SJCRH30 (cell line): ENCODE measurements at places on chromosomes 1 and 21.

- DNase-seq = no peak
Measured at GRCh38 chr21:43370888-43371570, 55.9 kb downstream of the SIK1 start.

DNA sequence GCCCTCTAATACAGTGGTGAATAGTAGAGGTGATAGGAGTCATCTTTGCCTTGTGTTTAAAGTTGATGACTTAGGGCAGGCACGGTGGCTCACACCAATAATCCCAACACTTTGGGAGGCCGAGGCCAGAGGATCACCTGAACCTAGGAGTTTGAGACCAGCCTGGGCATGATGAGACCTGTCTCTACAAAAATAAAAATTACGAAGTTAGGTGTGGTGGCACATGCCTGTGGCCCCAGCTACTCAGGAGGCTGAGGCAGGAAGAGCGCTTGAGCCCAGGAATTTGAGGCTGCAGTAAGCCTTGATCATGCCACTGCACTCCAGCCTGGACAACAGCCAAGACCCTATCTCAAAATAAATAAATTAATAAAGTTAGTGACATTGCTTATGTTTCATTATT, 26.6 kb downstream of the CAPZA1 start:
- no peak for DNase-seq

GRCh38 chr1:222009105-222009730, 267.3 kb upstream of the DUSP10 start:
- peak; percentile 41 for DNase-seq

GRCh38 chr1:155081472-155082300, 3.0 kb downstream of the EFNA3 start:
- no peak for DNase-seq

DNA sequence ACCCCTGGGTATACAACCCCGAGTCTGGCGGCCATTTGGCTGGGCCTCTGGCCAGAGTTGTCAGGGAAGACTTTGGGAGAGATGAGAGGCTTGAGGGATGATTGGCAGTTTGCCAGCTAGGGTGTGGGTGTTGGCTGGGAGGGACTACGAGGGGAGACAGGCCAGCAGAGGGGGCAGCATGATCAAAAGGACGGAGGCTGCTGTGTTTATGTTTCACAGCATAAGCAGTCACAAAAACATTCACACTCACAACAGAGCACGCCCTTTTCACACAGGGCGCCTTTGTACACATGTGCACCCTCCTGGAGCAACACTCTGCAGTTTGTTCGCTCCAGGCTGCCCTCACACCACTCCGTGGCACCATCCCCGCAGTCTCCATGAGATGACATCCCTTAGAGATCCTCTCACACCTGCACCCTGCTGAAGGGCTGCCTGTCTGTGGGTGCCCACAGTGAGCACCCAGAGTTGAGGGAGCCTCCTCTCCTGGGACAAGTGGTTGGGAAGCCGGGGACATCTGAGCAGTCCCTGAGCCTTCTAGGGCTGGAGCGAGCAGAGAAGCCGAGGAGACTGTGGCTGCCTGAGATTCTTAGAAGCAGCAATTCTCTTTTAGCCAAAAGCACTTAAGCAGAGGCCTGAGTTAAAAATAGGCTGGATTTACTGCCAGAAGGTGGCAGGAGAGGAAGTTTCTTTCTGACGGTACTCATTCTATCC, 15.4 kb downstream of the EFNA3 start:
- DNase-seq = peak; percentile 82

- DNase-seq = no peak
Measured at GRCh38 chr1:41920658-41921057, 1.9 kb upstream of the HIVEP3 start.

- no peak for DNase-seq
Measured at GRCh38 chr1:96865731-96866685, 144.4 kb downstream of the PTBP2 start.

DNA sequence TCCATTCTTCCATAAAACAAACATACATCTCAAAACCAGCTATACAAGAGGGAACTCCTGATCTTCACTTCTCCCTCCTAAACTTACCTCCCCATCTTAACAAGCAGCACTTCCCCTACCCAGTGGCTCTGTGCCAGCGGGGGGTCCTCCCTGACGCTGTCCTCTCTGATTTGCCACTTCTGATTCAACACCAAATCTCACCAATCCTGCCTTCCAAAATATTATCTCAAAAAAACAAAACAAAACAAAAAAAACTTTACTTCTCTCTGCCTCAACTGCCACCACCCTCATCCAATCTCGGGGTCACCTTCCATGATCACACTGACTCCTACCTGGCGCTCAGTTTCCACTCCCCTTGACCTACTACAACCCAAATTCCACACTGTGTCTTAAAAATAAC, 72.8 kb downstream of the SLC45A1 start:
- DNase-seq = no peak

- DNase-seq = no peak
Measured at GRCh38 chr1:4965346-4966075, 311.1 kb downstream of the AJAP1 start.

- DNase-seq = no peak
Measured at GRCh38 chr1:226302731-226303130, 6.2 kb downstream of the LIN9 start.

DNA sequence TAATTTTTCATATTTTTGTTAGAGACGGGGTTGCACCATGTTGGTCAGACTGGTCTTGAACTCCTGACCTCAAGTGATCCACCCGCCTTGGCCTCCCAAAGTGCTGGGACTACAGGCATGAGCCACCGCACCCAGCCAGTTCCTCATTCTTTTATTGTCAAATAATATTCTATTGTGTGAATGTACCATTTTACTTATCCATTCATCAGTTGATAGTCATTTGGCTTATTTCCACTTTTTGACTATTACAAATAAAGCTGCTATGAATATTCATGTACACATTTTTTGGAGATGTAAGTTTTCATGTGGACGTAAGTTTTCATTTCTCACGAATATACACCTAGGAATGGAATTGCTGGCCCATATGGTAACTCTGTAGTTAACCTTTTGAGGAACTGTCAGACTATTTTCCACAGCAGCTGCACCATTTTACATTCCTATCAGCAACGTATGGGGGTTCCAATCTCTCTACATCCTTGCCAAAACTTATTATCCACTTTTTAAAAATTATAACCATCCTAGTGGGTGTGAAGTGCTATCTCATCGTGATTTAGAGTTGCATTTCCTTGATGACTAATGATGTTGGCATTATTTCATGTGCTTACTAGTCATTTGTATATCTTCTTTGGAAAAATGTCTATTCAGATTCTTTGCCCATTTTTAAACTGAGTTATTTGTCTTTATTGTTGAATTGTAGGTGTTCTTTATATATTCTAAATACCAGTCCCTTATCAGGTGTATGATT, 12.7 kb downstream of the PACC1 start:
- DNase-seq = no peak

GRCh38 chr1:12202577-12202976, 27.3 kb upstream of the VPS13D start:
- no peak for DNase-seq

GRCh38 chr1:72777918-72778317, 495.6 kb upstream of the NEGR1 start:
- no peak for DNase-seq

DNA sequence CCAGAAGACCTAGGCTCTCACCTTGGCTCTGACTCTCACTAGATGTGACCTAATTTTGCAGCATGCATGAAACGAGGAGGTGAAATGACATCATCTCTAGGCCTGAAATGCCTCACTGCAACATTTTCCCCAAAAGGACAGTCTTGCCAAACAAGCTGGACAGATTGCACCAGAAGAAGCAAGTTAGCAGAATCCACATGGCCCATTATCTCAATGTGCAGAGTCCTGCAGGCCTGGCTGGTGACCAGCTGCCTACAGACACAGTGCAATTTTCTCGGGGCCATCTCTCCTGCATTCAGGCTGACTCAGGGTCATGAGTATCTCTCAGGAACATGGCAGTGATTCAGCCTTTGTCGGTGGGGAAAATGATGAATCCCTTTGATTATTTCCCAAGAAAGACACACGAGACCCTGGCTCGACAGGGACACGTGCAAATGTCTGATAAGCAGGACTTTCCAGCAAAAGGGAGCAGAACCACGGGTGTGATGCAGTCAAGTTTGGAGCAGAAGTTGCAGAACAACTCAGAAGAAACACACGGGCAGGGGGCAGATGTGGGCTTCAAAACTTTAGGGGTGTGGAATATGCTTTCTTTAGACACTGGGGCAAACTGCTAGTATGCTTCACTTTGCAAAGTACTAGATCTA, 38.7 kb downstream of the TRIM67 start:
- DNase-seq = no peak

GRCh38 chr1:153553830-153554541, 4.9 kb upstream of the S100A3 start:
- DNase-seq = no peak
